ENCODE measurements at places on chromosomes 4 and X. TPM values are rescaled to one million over a fixed set of nuclear protein-coding genes. Genes with fewer than 3 reads are reported as not detected.

SLC6A14 gene
- total RNA-seq = not detected

- DNase-seq = peak; percentile 37
- H3K4me3 ChIP-seq = no peak overlapping the region
- no peak overlapping the region for H3K27ac ChIP-seq
- peaks cover 6% of the 10 kb centered on the region for H3K4me1 ChIP-seq
- H3K36me3 ChIP-seq = no peaks in the 10 kb centered on the region
- no peaks in the 10 kb centered on the region for H3K27me3 ChIP-seq
Observed at GRCh38 chr4:107258359-107258758, 222.2 kb upstream of the DKK2 start.

PRKG2 gene
- total RNA-seq = 0.88 TPM

- H3K36me3 ChIP-seq = no peaks in the 10 kb centered on the region
- DNase-seq = no peak
- H3K4me3 ChIP-seq = no peak overlapping the region
- no peaks in the 10 kb centered on the region for H3K4me1 ChIP-seq
- H3K27ac ChIP-seq = no peak overlapping the region
Observed at GRCh38 chr4:86608757-86609375, 14.8 kb downstream of the PTPN13 start.

PAK3 gene
- total RNA-seq = 1.4 TPM

GRCh38 chr4:177574446-177574845 lies 132.2 kb upstream of the AGA start:
- H3K4me3 ChIP-seq = no peak overlapping the region

FANCB gene
- 3.8 TPM for total RNA-seq

DNA sequence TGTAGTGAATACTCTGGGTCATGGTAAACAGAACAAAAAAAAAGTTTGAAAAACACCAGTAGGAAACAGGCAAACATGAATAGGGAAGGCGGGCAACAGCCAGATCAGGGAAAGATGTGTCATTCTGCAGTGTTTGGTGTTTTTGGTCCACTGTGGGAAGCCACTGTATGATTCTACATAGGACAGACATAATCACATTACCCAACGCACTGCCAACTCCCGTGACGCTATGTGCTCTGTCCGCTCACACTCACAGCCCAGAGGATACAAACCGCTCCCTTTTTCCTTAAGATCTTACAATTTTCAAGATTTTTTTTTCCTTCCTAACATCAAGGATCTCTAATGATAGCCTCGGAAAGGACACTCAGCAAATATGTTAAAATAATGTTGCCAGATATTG lies 59.3 kb downstream of the HADH start:
- H3K27ac ChIP-seq = no peak overlapping the region
- H3K4me1 ChIP-seq = peaks cover 7% of the 10 kb centered on the region
- DNase-seq = no peak
- H3K4me3 ChIP-seq = no peak overlapping the region

- no peak overlapping the region for H3K4me3 ChIP-seq
- no peaks in the 10 kb centered on the region for H3K36me3 ChIP-seq
- no peaks in the 10 kb centered on the region for H3K4me1 ChIP-seq
- H3K27ac ChIP-seq = no peak overlapping the region
- no peaks in the 10 kb centered on the region for H3K27me3 ChIP-seq
Observed at GRCh38 chrX:79084923-79085322, 59.6 kb upstream of the GPR174 start.

GRCh38 chr4:124423160-124423559 lies 289.4 kb downstream of the ANKRD50 start:
- H3K4me1 ChIP-seq = peaks cover 5% of the 10 kb centered on the region
- H3K27me3 ChIP-seq = no peaks in the 10 kb centered on the region
- DNase-seq = no peak
- no peak overlapping the region for H3K4me3 ChIP-seq
- no peaks in the 10 kb centered on the region for H3K36me3 ChIP-seq

- H3K4me1 ChIP-seq = no peaks in the 10 kb centered on the region
- no peaks in the 10 kb centered on the region for H3K27me3 ChIP-seq
- no peak for DNase-seq
- no peak overlapping the region for H3K27ac ChIP-seq
- no peak overlapping the region for H3K4me3 ChIP-seq
Observed at GRCh38 chrX:44770121-44770520, 73.7 kb upstream of the DUSP21 start.

SMARCA5 gene
- 44.9 TPM for total RNA-seq

GRCh38 chr4:152342293-152342692 lies 193.6 kb downstream of the FBXW7 start:
- no peaks in the 10 kb centered on the region for H3K27me3 ChIP-seq
- H3K27ac ChIP-seq = peak overlapping the region; percentile 52
- no peak overlapping the region for H3K4me3 ChIP-seq
- no peaks in the 10 kb centered on the region for H3K36me3 ChIP-seq
- peak; percentile 55 for DNase-seq

FAT4 gene
- total RNA-seq = 27.9 TPM

- H3K27me3 ChIP-seq = no peaks in the 10 kb centered on the region
- no peak overlapping the region for H3K4me3 ChIP-seq
- H3K27ac ChIP-seq = no peak overlapping the region
Observed at GRCh38 chrX:34341258-34341657, 209.1 kb upstream of the FAM47A start.

- peaks cover 17% of the 10 kb centered on the region for H3K4me1 ChIP-seq
- no peak overlapping the region for H3K27ac ChIP-seq
- H3K4me3 ChIP-seq = no peak overlapping the region
- DNase-seq = peak; percentile 19
Observed at GRCh38 chr4:147594107-147594506, 23.1 kb upstream of the TMEM184C start.

GRCh38 chrX:23228454-23228853 lies 106.2 kb upstream of the PTCHD1 start:
- no peaks in the 10 kb centered on the region for H3K36me3 ChIP-seq
- no peaks in the 10 kb centered on the region for H3K27me3 ChIP-seq
- no peak for DNase-seq
- H3K27ac ChIP-seq = no peak overlapping the region
- H3K4me1 ChIP-seq = no peaks in the 10 kb centered on the region

CDX4 gene
- not detected for total RNA-seq

- DNase-seq = no peak
- H3K36me3 ChIP-seq = peaks cover 3% of the 10 kb centered on the region
- H3K27ac ChIP-seq = peak overlapping the region; percentile 91
- peaks cover 17% of the 10 kb centered on the region for H3K4me1 ChIP-seq
- no peak overlapping the region for H3K4me3 ChIP-seq
Observed at GRCh38 chr4:3343358-3343757, 50.5 kb downstream of the RGS12 start.

DNA sequence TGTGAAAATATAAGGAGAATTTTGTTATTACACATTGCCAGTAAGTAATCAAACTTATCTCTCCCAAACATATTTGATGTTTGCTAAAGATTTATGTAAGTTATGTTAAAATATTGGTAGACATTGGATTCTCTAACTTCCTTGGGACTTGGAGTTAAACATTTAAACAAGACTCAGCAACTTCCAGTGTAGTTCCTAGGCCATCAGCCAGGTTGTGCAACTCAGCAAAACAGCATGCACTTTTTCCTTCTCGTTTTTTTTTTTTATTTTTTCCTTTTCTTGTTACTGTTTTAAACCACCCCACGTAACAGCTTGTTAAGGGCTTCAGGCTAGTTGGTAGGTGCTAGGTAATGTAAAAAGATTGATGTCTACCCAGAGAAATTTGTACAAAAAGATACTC lies 510.4 kb downstream of the ANKRD50 start:
- peak; percentile 1 for DNase-seq
- no peak overlapping the region for H3K4me3 ChIP-seq
- H3K4me1 ChIP-seq = peaks cover 24% of the 10 kb centered on the region
- no peaks in the 10 kb centered on the region for H3K36me3 ChIP-seq
- no peaks in the 10 kb centered on the region for H3K27me3 ChIP-seq
- H3K27ac ChIP-seq = no peak overlapping the region

DNA sequence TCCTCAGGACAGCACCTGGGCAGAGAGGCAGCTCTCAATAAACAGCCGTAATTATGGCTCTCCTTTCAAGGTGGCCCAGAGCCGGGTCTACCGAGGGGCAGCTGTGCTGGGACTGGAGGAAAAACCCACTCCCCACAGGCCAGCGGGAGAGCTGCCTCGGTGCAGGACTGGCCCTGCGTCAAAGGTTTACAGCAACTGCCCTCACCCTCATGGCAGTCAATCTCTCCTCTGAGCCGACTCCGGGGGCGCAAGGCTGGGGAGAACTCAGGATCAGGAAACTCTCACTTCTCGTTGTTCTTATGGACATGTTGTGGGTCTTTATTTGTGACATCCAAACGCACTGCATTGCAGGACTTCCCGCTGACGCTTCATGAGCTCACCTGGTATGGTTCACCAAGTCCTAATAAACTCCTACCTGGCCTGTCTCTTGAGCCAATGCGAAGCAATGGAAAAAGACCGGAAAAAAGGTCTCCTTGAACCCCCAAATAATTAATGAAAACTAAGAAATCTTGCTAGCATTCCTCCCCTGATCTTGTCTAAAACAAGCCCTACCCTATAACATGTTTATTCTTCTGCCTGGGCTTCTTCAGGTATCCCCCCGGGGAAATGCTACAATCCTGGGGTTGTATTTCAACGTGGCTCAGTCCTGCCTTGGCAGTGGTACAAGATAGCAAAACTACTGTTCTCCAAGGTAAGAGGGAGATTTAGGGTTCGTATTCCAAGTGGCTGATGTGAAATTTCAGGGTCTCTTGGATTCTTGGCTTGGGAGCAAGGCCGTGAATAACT lies 50.1 kb upstream of the CDKN2AIP start:
- H3K4me3 ChIP-seq = no peak overlapping the region
- no peak for DNase-seq
- H3K4me1 ChIP-seq = no peaks in the 10 kb centered on the region
- no peaks in the 10 kb centered on the region for H3K36me3 ChIP-seq
- peaks cover 10% of the 10 kb centered on the region for H3K27me3 ChIP-seq

COX7B2 gene
- not detected for total RNA-seq

GRCh38 chr4:10184041-10184440 lies 67.4 kb upstream of the WDR1 start:
- no peaks in the 10 kb centered on the region for H3K27me3 ChIP-seq
- H3K4me3 ChIP-seq = no peak overlapping the region

DKK2 gene
- not detected for total RNA-seq

- no peak overlapping the region for H3K4me3 ChIP-seq
- H3K27me3 ChIP-seq = peaks cover under 1% of the 10 kb centered on the region
- no peak overlapping the region for H3K27ac ChIP-seq
Observed at GRCh38 chrX:103513476-103514108, 5.7 kb downstream of the RAB40A start.

- peak; percentile 32 for DNase-seq
- no peaks in the 10 kb centered on the region for H3K4me1 ChIP-seq
- no peaks in the 10 kb centered on the region for H3K36me3 ChIP-seq
Observed at GRCh38 chr4:186158021-186158813, 33.1 kb upstream of the CYP4V2 start.

GRCh38 chr4:138408758-138409157 lies 166.6 kb upstream of the SLC7A11 start:
- no peak overlapping the region for H3K4me3 ChIP-seq
- DNase-seq = no peak
- H3K36me3 ChIP-seq = no peaks in the 10 kb centered on the region
- H3K27me3 ChIP-seq = no peaks in the 10 kb centered on the region
- H3K27ac ChIP-seq = no peak overlapping the region

- H3K36me3 ChIP-seq = no peaks in the 10 kb centered on the region
- no peak for DNase-seq
- H3K4me3 ChIP-seq = no peak overlapping the region
Observed at GRCh38 chrX:149825424-149825823, 43.7 kb downstream of the MAGEA9 start.

- H3K36me3 ChIP-seq = no peaks in the 10 kb centered on the region
- DNase-seq = no peak
- no peak overlapping the region for H3K4me3 ChIP-seq
- H3K4me1 ChIP-seq = no peaks in the 10 kb centered on the region
Observed at GRCh38 chrX:111445485-111445884, 33.5 kb upstream of the DCX start.

GRCh38 chr4:85741921-85742591 lies 267.1 kb downstream of the ARHGAP24 start:
- peaks cover 30% of the 10 kb centered on the region for H3K4me1 ChIP-seq
- no peak overlapping the region for H3K27ac ChIP-seq
- no peaks in the 10 kb centered on the region for H3K27me3 ChIP-seq
- H3K36me3 ChIP-seq = no peaks in the 10 kb centered on the region
- DNase-seq = peak; percentile 39

KLHL34 gene
- total RNA-seq = under 0.01 TPM

DNA sequence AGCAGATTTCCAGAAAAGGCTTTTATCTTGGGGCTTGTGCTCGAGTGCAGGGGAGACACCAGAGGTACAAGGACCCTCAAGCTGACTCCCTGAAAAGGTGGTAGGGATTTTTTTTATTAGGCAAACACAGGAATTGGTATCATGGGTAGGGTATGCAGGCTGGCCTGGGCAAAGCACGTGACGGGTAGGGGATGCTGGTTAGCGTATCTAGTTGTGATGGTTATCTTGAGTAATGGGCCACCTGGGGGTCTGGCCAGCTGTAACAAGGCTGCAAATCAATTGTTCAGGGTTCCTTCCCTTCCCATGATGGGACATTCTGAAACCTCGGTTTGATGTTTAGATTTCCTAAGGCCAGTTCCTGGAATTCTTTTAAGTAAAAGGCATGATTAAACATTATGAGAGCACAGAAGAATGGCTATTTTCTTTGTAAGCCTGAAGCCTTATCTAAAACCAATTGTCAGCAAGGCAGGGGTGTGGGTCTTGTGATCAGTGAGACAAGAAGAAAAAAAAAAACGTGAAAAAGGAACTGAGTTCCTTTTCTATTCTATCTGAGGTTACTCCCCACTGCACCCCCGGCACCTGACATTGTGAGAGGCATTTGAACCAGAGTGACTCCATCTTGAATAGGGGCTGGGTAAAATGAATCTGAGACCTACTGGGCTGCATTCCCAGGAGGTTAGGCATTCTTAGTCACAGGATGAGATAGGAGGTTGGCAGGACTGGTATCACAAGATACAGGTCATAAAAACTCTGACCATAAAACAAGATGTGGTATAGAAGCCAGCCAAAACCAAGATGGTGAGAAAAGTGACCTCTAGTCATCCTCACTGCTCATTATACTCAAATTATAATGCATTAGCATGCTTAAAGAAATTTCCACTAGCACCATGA lies 64.2 kb upstream of the S100G start:
- H3K4me3 ChIP-seq = no peak overlapping the region
- no peaks in the 10 kb centered on the region for H3K27me3 ChIP-seq
- H3K27ac ChIP-seq = no peak overlapping the region
- DNase-seq = no peak

DNA sequence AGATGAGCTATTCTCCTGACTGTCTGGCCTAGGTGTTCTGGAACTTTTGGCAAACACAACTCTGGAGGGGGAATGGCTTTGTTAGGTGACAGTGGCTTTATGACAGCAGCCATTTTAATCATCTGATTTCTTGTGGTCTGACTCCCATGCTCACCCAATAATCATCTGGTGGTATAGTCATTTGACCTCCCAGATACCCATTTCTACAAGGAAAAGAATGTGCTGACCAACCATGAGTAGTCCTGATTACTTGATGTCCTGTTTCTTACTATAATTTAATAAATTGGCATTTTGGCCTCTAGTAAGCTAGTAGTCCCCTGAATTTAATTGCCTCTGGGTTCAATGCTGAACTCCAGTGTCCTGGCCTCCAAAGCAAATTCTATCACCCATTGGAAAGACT lies 109.9 kb upstream of the DUSP21 start:
- H3K4me3 ChIP-seq = no peak overlapping the region
- no peaks in the 10 kb centered on the region for H3K4me1 ChIP-seq
- H3K27me3 ChIP-seq = no peaks in the 10 kb centered on the region
- no peak for DNase-seq

Data from osteoblast (primary cell).